Epithelial cell of proximal tubule (primary cell): ENCODE measurements at places on chromosomes 2 and 18. TPM values are rescaled to one million over a fixed set of nuclear protein-coding genes. Genes with fewer than 3 reads are reported as not detected.

GRCh38 chr18:25825056-25825455 lies 265.4 kb downstream of the SS18 start:
- no peak for DNase-seq

DNA sequence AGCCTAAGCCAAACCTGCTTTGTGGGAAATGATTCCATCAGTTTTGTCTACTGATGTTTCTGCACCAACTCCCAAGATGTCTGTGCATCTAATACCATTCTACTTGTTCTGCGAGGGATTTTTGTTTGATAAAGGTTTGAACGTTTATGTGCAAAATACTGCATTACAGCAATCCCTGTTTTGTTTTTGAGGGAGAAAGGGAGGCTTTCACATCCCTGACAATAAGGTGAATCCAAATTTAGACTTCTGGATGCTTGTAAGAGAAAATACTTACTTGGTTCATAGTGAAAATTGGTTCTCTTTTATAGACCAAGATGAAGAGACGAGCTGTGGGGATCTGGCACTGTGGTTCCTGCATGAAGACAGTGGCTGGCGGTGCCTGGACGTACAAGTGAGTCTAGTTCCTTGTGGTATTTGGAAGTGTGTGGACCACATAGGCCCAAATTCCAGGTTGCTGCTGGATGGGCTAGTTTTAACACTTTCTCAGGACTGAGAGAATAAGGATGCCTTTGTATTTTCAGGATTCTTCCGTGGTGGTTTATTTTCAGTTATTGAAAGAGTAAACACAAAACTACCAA lies 1.1 kb downstream of the RPL37A start:
- no peak for DNase-seq

GRCh38 chr2:26590508-26590907 lies 50.7 kb downstream of the CIB4 start:
- DNase-seq = no peak

- no peak for DNase-seq
These were observed 83.6 kb upstream of the NCKAP5 start for GRCh38 chr2:133651861-133652260.

DNA sequence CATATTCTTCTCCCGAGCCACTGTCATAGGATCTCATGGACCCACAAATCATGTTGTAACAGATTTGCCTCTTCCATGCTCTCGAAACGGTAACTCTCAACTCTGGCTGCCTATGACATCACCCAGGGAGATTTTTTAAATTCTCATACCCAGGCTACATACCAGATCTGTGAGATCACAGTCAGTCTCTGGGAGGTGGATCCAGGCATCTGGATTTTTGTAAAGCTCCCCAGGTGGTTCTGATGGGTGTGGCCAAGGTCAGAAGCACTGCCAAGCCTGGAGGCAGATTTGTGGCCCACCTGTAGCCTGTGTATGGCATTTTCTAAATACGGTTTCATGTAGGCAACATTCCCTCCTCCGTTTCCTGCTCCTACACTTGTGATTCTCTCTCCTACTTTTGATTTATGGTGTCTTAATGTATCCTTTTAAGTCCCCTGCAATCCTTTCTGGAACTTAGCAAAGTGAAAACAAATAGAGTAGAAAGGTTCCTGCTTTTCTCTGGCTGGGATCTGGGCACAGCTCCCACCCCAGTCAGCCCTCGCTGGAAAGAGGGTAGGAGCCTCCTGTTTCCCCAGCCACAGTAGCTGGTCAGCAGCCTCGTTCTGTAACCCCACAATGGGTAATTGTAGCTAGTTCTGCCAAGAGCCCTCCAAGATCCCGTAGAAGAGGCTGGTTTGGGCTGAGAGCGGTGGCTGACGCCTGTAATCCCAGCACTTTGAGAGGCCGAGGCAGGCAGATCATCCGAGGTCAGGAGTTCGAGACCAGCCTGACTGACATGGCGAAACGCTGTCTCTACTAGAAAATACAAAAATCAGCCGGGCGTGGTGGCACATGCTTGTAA lies 96.2 kb downstream of the KLHL29 start:
- DNase-seq = peak; percentile 59

DNA sequence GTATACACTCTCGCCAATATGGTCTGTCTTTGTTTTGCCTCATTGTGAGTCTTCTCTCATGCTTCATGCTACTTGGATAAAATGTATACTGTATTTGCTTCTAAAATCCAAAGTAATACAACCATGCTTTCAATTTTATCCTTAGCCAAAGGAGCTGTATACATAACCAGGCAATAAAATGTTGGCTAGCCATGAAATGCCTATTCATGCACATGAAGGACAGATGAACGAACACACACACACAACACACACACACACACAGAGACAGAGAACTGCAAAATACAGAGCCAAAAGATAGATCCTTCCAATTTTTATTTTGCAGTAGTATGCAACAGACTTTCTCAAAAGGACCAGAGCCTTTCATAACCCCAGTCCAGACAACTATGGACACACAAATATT lies 113.7 kb downstream of the SATB2 start:
- no peak for DNase-seq

DNA sequence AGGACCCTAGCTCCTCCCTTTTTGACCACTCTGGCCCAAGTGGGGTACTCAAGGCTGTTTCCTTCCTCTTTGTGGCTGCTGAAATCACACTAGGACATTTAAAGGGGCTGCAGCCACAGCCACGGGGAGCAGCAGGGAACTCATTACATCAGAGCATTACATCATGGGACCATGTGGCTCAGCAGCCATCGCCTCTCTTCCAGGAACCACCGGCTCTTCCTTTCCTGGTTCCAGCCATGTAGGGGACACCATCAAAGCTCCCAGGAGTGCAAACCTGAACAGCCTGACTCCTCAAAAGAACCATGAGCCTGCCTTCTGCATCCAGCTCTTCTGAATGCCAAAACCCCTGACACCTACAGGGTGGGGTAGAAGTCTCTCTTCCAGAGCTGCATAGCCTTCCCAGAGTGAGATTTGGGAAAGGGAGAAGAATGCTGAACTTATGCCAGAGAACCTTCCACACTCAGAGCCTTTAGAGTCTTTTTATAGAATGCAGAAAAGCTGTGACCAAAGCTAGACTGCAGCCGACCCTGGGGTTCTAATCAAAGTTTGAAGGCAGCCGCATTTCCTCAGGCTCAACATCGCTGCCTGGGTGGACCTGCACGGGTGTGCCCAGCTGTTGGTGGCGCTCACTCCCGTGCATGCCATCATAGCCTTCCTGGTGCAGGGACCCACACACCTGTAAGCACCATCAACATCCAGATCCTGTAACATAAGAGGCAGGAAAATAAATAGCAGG lies 121.7 kb downstream of the KLHL29 start:
- no peak for DNase-seq

GRCh38 chr2:157304811-157305722 lies 20.6 kb downstream of the ERMN start:
- no peak for DNase-seq

GRCh38 chr2:107354175-107354574 lies 468.2 kb upstream of the ST6GAL2 start:
- no peak for DNase-seq

- no peak for DNase-seq
These were observed 52.4 kb downstream of the INHBB start for GRCh38 chr2:120398051-120398995.

Gene NIF3L1
- total RNA-seq = 36.4 and 59.3 TPM in 2 replicates

Gene GALR1
- total RNA-seq = not detected in 2 replicates

Gene EMILIN2
- total RNA-seq = 13.2 and 19.8 TPM in 2 replicates

Gene FOXD4L1
- total RNA-seq = not detected in 2 replicates
